ENCODE measurements at places on chromosomes 7 and 10. TPM values are rescaled to one million over a fixed set of nuclear protein-coding genes. Genes with fewer than 3 reads are reported as not detected.

- no peak overlapping the region for H3K27ac ChIP-seq
- H3K4me1 ChIP-seq, result peaks cover 5% of the 10 kb centered on the region
- DNase-seq, result peak; percentile 34
- no peak overlapping the region for H3K4me3 ChIP-seq
These were observed 65.9 kb downstream of the DGKB start for GRCh38 chr7:14836571-14837189.

DNA sequence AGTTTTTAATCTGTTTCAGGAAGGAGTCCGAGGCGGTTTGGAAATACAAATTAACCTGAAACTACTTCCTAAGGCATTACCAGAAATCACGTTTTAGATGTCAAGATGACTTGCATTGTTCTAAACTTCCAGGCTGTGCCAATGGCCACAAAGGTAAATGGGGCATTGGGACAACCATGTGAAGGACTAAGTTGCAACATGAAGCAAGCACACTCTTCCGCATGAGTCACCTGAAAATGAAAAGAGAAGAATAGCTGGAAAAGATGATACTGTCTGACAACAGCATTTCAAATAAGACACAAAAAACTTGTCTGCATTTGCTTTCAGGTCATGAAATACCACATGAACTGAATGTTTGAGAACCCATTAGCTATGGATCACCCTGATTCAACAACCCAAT lies 262.1 kb downstream of the AHR start:
- H3K4me1 ChIP-seq, result peaks cover 28% of the 10 kb centered on the region
- H3K27me3 ChIP-seq, result no peaks in the 10 kb centered on the region
- no peak overlapping the region for H3K4me3 ChIP-seq
- DNase-seq, result no peak
- peak overlapping the region; percentile 85 for H3K27ac ChIP-seq

DNA sequence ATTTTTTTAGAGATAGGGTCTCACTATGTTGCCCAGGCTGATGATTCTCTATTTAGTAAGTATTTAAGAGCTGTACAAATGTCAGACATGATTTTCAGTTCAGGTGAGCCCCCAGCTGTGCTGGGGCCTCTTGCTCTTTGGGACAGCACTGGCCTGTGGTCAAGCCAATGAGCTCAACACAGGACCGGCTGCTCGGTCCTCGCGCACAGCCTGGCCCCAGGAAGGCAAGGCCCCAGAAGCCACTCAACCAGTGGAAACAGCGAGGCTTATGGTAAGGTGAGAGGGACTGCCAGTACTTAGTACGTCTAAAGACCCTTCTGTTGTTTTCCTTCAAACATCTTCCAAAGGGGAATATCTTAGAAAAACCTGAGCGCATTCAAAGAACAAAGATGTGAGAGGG lies 211.8 kb downstream of the SKIDA1 start:
- no peak for DNase-seq
- no peak overlapping the region for H3K27ac ChIP-seq
- no peaks in the 10 kb centered on the region for H3K36me3 ChIP-seq

DNA sequence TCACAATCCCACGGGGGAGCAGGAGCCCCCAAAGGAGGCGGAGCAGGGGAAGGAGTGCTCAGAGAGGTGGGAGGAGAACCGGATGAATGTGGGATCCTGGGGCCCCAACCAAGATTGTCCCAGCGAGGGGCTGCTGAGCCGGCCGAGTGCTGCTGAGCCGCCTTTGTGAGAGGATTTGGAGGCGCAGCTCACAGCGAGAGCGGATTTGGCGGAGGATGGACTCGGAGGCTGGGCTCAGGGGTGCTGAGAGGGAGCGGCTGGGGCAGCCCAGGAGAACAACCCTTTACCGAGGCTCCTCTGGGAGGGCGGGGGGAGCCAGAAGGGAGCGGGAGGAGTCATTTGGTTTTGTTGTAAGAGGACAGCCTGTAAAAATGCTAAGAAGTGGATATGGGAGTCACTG lies 23.0 kb downstream of the GHRHR start:
- H3K4me1 ChIP-seq, result peaks cover 9% of the 10 kb centered on the region
- no peak overlapping the region for H3K27ac ChIP-seq
- H3K27me3 ChIP-seq, result peaks cover 19% of the 10 kb centered on the region

- H3K36me3 ChIP-seq, result no peaks in the 10 kb centered on the region
- no peaks in the 10 kb centered on the region for H3K27me3 ChIP-seq
- no peaks in the 10 kb centered on the region for H3K4me1 ChIP-seq
- no peak overlapping the region for H3K4me3 ChIP-seq
- H3K27ac ChIP-seq, result no peak overlapping the region
These were observed 181.0 kb downstream of the SORCS3 start for GRCh38 chr10:104822088-104822487.

GRCh38 chr10:12769323-12770044 lies 232.0 kb downstream of the CCDC3 start:
- no peak overlapping the region for H3K27ac ChIP-seq
- DNase-seq, result no peak
- no peaks in the 10 kb centered on the region for H3K36me3 ChIP-seq

GRCh38 chr7:118974836-118975235 lies 750.3 kb downstream of the ANKRD7 start:
- DNase-seq, result no peak
- no peaks in the 10 kb centered on the region for H3K36me3 ChIP-seq
- H3K27me3 ChIP-seq, result no peaks in the 10 kb centered on the region
- no peaks in the 10 kb centered on the region for H3K4me1 ChIP-seq
- no peak overlapping the region for H3K4me3 ChIP-seq

GRCh38 chr7:3910054-3910453 lies 609.0 kb downstream of the SDK1 start:
- H3K4me1 ChIP-seq, result peaks cover 9% of the 10 kb centered on the region
- no peaks in the 10 kb centered on the region for H3K27me3 ChIP-seq
- no peak overlapping the region for H3K4me3 ChIP-seq
- DNase-seq, result no peak

- no peak for DNase-seq
- H3K4me1 ChIP-seq, result no peaks in the 10 kb centered on the region
These were observed 94.6 kb downstream of the FAS start for GRCh38 chr10:89085153-89085552.

GRCh38 chr10:82811621-82812020 lies 936.6 kb downstream of the NRG3 start:
- H3K4me3 ChIP-seq, result no peak overlapping the region
- H3K27me3 ChIP-seq, result no peaks in the 10 kb centered on the region
- H3K27ac ChIP-seq, result no peak overlapping the region
- peaks cover 5% of the 10 kb centered on the region for H3K4me1 ChIP-seq

TWIST1 gene
- total RNA-seq, result 23.2 TPM

SLC26A3 gene
- total RNA-seq, result 18.1 TPM

Data from hepatocyte (in vitro differentiated cells).